ENCODE measurements at places on chromosomes 16 and 17. TPM values are rescaled to one million over a fixed set of nuclear protein-coding genes. Genes with fewer than 3 reads are reported as not detected.
A peak's percentile ranks its signal among the peaks of the same experiment; 100 is the strongest.

METTL22 gene
- 33.5 TPM for total RNA-seq

SSTR5 gene
- not detected for total RNA-seq

TBC1D3G gene
- not detected for total RNA-seq

ASPHD1 gene
- 7.8 TPM for total RNA-seq

NPIPB4 gene
- 48.8 TPM for total RNA-seq

GRCh38 chr17:30236766-30237165 is 1.3 kb upstream of the SLC6A4 start:
- peak; percentile 30 for DNase-seq

DNA sequence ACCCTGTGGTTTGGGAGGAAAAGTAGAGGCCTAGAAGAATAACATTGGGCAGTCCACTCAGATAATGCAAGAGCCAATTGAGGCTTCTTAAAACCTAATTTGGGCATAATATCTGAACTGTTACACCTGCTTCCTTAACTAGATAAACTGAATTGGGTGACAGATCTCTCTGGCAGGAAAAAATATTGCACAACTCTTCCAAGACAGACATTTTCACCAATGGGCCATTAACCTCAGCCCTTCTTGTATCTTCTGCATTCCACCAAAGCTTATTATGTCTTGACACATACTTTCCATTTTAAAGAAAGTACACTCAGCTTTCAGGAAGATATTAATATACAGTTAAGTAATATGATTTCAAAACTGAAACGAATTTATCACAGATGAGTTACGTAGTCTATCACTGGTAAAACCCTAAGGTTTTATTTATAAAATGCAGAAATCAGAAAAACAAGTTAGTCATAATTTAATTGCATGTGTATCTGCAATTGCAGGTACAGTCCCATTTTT is 79.9 kb upstream of the MON1B start:
- DNase-seq, result no peak

DNA sequence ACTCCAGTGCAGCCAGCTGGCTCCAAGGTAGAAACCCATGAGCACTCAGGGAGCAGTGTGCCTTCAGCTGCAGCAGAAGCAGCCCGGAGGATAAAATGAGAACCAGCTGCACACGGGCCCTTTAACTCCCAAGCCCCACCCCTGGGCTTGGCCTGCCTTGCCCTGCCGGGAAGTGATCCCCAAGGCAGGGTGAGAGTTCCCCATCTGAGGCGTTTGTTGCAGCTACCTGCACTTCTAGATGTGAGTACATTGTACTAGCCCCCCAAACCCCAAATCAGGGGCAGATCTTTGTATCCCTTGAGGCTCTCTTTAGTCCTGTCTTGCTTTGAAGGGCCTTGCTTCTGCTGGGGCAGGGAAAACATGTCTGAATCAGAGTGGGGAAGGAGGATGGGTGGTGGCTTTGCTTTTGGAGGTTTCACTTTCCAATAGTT is at the start of gene MVP:
TSS of gene MVP (plus strand) at position 192 of the 431 bp plus-strand sequence. CDS start 10,088 bp downstream, outside the sequence.
- DNase-seq, result peak; percentile 69

- peak; percentile 67 for DNase-seq
Measured at GRCh38 chr16:1182950-1183907, 30.3 kb downstream of the CACNA1H start.

DNA sequence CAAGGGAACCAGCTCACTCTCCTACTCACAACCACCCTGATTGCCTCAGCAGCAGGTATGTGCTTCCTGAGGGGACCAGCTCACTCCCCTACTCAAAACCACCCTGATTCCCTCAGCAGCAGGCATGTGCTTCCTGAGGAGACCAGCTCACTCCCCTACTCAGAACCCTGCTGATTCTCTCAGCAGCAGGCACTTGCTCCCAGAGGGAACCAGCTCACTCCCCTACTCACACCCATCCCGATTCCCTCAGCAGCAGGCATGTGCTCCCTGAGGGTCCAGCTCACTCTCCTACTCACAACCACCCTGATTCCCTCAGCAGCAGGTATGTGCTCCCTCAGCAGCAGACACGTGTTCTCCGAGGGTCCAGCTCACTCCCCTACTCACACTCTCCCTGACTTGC is 26.1 kb upstream of the COG7 start:
- no peak for DNase-seq

- no peak for DNase-seq
Measured at GRCh38 chr16:67560827-67561342, 1.4 kb upstream of the CTCF start.

DNA sequence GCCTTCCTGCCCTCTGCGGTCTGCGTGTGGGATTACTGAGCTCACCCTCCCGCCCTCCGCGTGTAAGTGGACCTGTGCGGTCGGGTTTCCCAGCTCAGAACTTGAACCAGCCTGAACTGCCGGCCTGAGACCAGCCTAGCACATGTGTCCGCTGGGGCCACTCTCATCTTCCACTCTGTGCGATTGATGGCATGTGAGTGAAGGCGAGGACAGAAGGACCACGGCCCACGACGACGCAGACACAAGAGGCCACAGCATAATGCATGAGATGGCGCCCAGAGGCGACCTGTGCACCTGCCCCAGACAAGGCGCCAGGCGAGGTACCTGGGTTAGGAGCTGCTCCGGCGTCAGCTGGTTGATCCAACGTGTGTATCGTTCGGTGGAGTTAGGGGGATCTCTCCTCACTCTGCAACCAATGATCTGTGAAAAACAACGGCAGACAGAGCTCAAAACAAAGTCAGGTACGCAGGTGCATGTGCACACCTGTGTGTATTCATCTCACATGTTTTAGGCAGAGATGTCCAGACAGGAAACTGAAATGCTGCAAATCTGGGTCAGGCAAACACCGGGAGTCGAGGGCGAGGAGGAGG is 74.5 kb upstream of the METRNL start:
- DNase-seq, result no peak

DNA sequence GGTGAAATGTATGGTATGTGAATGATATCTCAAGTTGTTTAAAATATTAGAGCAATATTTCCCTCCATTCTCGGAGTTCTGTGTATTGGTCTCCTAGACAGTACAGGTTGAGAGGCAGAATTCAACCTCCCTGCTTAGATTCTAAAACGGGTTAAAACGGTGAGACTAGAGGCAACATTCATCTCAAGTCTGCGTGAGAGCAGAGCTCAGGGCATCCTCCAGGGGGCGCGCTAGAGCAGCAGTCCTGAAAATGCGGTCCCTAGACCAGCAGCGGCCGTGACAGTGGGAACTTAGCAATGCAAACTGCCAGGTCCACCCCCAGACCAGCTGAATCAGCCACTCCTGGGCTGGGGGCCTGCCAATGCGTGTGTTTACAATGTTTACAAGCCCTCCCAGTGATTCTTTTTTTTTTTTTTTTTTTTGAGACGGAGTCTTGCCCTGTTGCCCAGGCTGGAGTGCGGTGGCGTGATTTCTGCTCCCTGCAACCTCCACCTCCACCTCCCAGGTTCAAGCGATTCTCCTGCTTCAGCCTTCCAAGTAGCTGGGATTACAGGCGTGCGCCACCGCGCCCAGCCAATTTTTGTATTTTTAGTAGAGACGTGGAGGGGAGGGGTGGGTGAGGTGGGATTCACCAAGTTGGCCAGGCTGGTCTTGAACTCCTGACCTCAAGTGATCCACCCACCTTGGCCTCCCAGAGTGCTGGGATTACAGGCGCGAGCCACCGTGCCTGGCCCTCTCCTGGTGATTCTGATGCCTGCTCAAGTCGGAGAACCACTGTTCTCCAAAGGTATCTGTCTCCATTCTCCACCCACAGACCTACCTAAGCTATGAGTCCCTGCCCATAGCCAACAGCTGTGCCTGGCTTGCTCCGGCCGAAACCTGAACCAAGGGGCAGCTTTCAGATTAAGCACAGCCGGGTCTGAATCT is 24.2 kb downstream of the KLHL36 start:
- DNase-seq, result peak; percentile 75

Data from fibroblast of villous mesenchyme (primary cell).